ENCODE measurements at places on chromosomes 7 and 10.

DNA sequence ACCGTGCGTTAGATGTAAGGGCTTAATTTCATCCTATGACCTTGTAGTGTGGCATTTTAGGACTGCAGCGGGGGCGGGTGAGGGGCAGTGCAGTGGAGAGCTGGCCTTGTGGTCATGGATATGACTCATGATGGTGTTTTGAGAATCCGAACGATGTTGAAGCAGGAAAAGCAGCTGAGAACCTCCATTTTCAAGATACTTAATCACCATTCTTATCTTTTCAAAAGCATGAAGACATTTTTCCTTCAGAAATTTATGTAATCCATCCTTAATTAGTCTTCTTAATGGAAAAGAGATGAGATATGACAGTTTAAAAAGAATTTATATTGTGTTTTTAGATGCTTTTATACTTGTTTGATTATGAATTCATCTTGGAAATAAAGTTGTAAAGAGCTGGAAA lies 9.6 kb downstream of the ATP5F1C start:
- peak; percentile 93 for DNase-seq

DNA sequence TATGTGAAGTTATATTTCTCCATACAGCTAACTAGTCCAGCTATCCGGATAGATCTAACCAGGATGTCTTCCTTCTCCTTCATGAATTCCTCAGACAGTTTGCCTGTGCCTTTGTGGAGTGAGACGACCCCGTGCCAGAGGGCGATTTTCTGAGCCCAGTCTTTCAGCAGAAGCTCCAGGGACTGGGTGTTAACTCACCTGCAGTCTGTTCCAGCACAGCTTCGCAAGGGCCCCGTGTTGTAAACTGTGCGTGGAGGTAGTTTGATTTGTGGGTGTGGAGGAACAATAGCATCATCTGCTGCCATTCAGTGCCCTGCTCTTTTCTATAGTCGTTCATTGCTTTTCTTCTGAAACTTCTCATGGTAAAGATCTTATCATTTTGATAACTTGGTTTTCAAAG lies 103.8 kb downstream of the INPP5A start:
- peak; percentile 31 for DNase-seq

GRCh38 chr10:482051-482501 lies 207.4 kb downstream of the DIP2C start:
- DNase-seq: no peak

DNA sequence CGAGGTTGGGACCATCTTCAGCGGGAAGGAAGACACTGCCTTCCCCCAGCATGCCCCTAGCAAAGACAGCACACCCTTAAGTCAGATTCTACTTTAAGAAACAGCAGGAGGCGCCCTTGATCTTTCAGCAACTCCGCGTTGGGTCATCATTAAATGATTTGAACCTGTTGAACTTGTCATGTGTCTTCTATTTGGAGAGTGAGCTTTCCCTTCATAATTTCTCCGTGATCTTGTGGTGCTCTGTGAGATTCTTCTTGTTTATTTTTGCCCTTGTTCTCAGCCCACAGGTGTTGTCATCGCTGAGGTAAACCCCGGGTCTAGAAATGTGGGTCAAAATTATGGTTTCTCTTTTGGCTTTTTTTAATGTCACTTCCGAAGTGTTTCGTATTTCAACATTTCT lies 49.5 kb upstream of the PITRM1 start:
- DNase-seq: no peak

DNA sequence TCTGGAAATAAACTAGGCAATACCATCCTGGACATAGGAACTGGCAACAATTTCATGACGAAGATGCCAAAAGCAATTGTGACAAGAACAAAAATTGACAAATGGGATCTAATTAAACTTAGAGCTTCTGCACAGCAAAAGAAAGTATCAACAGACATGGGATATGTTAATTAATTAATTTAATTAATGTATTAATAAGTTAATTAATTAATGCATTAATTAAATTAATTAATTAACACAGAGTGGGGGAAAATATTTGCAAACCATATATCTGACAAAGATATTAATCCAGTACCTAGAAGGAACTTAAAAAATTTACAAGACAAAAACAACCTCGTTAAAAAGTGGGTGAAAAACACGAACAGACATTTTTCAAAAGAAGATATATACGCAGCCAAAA lies 83.6 kb downstream of the GCC1 start:
- DNase-seq: no peak

- peak; percentile 44 for DNase-seq
These were observed 11.4 kb downstream of the ELN start for GRCh38 chr7:74039337-74039736.

GRCh38 chr7:88771417-88771816 lies 11.9 kb downstream of the ZNF804B start:
- DNase-seq: no peak

DNA sequence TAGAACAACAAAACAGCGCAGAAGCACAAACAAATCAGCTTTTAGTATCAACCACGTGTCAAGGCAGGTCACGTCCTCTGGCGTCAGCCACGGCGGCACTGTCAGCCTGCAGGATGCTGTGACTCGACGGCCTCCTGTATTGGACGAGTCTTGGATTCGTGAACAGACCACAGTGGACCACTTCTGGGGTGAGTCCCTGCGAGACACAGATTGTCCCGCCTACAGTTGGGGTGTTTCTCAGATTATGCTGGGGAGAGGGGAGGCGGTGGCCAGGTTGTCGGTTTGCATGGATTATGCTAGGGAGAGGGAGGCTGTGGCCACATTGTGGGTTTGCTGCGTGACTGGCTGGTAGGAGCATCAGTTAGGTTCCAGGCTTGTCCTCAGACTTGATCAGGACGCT lies 9.7 kb downstream of the SUN1 start:
- no peak for DNase-seq
